Astrocyte of the spinal cord (primary cell): ENCODE measurements at places on chromosomes 7 and 10.

- DNase-seq, result no peak
These were observed 339.5 kb downstream of the WDR37 start for GRCh38 chr10:1395481-1396296.

DNA sequence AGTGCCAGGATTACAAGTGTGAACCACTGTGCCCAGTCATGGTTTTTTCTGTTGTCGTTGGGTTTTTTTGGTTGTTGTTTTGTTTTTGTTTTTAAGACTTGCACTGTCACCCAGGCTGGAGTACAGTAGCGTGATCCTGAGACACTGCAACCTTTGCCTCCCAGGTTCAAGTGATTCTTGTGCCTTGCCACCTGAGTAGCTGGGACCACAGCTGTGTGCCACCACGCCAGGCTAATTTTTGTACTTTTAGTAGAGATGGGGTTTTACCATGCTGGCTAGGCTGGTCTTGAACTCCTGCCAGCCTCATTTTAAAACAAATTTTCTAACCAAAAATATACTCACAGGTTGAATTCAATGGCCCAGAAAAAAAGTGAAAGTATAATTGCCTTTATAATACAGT lies 174.1 kb downstream of the AHR start:
- DNase-seq, result no peak

GRCh38 chr7:23235813-23236221 lies 10.8 kb upstream of the GPNMB start:
- DNase-seq, result peak; percentile 46

DNA sequence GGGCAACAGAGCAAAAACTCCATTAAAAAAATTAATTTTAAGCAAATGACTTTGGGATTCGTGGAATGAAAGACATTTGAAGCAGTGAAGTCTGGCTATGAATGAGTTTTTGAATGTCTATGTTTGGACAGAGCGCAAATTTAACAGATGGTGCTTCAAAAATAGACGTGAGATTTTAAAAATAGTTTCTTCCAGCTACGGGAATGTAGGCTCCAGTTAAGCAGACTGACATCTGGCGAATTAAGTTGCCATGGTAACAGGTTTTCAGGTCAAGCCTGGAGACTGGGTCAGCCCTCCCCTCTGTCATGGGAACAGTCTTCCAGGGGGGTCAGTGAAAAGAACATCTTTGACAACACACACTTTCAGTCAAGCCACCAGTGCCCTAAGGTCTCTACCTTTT lies 62.0 kb downstream of the MYOF start:
- no peak for DNase-seq

DNA sequence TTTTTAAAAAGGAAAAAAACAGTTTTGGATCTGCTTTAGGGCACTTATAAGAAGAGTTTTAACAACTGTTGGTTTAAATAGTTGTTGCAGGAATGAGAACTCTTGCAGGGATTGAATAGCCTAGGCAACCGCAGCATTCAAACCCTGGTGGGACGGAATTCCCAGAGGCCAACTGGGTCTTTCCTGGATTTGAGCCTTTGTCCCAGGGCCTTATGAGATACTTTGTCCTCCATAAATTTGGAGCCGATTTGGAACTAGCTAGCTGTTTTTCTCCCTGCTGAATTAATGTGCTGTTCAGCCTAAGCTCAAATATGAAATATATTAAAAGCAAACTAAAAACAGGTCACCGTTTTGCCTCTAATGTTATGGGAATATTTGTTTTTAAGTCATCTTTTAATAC lies 109.6 kb downstream of the LRMDA start:
- DNase-seq, result no peak

- no peak for DNase-seq
These were observed 1.0 kb downstream of the NPM3 start for GRCh38 chr10:101781984-101782810.

GRCh38 chr10:15843695-15844094 lies 16.6 kb downstream of the MINDY3 start:
- no peak for DNase-seq

GRCh38 chr7:84232646-84233045 lies 38.1 kb upstream of the SEMA3A start:
- DNase-seq, result peak; percentile 63

DNA sequence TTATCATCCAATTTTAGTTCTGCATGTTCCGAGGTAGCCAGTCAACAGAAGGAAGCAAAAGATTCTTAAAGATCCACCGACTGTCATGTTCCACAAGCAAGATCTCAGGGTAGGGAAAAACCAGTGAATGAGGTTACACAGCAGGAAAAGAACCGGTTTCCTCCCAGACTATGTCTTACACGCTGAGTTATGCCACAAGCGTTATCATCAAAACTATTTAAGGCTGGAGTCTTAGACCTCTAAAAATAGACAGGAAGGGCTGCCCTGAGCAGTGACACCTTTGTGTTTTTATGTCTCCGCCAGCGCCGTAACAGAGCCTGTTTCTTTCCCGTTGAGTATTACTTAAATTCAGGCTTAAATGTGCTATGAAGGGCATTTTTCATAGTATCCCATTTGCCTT lies 48.3 kb downstream of the PROSER2 start:
- DNase-seq, result peak; percentile 18

DNA sequence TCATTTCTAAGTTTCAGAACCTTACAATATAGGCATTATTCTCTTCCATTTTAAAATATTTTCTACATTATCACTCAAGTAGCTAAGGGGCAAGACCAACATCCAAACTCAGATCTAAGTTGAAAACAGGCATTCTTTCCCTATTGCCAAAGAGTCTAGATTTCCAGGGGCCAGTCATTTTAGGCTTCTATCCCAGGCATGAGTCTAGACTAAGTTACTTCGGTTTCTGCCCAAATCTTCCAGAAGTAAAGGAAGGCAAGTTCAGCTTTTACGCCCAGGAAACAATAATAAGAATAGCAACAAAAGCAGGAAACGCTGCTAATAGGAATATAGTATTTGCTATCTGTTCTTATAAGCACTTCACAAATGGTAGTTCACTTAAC lies 189.9 kb downstream of the DGKI start:
- DNase-seq, result no peak

- peak; percentile 85 for DNase-seq
These were observed 124.3 kb downstream of the CUX1 start for GRCh38 chr7:101941481-101942383.

- peak; percentile 74 for DNase-seq
These were observed 52.3 kb upstream of the DGKI start for GRCh38 chr7:137898839-137899721.

GRCh38 chr7:47978790-47979144 lies 648 bp downstream of the HUS1 start:
- DNase-seq, result no peak

- DNase-seq, result no peak
These were observed 9.1 kb downstream of the PRKG1 start for GRCh38 chr10:51083356-51083853.

DNA sequence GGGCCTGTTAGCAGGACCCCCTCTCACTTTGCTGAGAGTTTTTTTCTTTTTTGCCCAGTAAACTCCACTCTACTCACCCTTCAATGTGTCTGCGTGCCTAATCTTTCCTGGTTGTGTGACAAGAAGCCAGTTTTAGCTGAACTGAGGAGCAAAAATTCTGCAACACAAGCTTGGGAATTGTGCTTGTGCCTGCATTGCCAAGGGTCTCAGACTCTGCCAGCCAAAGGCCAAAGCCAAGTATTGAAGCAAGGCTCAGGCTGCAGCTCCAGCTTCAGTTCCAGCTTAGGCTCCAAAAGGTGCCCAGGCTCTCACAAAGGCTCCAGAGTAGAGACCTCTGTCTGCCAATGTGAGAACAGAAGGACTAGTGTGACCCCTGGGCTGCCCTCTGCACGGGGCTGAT lies 4.2 kb upstream of the CPA2 start:
- DNase-seq, result no peak

DNA sequence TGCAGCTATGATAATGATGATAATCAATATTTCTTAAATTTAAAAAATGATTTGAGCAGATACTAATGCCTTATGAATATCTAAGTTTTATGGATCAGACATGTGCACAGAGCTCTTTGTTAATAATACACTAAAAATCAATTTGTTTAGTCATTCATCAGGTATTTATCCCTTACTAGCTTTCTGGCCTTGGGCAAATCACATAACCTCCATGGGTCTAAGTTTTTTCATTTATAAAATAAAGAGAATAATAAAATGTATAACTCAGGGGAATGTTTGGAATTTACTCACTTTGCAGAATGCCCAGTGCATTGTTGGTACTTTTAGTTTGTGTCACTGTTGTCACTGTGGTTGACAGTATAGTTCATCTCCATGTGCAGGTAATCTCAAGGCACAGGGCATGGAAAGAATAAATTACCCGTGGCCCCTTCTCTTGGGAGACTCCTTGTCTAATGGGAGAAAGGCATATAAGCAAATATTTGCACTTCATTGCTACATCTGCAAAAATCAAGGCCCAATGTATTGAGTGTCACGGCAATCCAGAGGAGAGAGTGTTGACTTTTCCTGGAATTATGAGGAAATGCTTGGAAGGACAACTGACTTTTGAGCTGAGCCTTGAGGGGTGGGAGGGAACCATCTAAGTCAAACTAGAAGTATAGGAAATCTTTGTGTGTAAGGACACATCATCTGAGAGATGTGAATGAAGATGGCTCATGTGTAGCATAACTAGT lies 64.7 kb upstream of the CTTNBP2 start:
- DNase-seq, result no peak

GRCh38 chr7:20032741-20033140 lies 184.4 kb downstream of the MACC1 start:
- DNase-seq, result no peak

DNA sequence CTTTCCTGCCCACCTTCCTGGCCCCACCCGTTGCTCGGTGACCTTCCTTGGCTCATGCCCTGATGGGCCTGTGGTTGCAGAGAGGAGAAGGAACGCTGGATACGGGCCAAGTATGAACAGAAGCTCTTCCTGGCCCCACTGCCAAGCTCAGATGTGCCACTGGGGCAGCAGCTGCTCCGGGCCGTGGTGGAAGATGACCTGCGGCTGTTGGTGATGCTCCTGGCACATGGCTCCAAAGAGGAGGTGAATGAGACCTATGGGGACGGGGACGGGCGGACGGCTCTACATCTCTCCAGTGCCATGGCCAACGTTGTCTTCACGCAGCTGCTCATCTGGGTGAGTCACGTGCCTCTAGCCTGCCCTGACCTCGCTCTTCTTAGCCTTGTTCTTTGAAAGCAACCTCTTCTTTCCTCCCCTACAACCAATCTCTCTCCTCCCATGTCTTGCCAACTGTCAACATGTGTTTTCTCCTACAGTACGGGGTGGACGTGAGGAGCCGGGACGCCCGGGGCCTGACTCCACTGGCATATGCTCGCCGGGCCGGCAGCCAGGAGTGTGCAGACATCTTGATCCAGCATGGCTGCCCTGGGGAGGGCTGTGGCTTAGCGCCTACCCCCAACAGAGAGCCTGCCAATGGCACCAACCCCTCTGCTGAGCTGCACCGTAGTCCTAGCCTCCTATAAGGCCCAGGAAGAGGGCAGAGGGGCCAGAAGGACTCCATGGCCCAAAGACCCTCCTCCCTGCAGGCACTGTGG lies 24.1 kb downstream of the GBX1 start:
- no peak for DNase-seq

- DNase-seq, result no peak
These were observed 779 bp downstream of the IFIT2 start for GRCh38 chr10:89302625-89303024.

- DNase-seq, result peak; percentile 20
These were observed 765 bp downstream of the WBP1L start for GRCh38 chr10:102744374-102745051.

GRCh38 chr7:98168181-98168903 lies 42.9 kb upstream of the BHLHA15 start:
- DNase-seq, result peak; percentile 66

GRCh38 chr7:122155566-122155965 lies 11.5 kb upstream of the AASS start:
- no peak for DNase-seq

DNA sequence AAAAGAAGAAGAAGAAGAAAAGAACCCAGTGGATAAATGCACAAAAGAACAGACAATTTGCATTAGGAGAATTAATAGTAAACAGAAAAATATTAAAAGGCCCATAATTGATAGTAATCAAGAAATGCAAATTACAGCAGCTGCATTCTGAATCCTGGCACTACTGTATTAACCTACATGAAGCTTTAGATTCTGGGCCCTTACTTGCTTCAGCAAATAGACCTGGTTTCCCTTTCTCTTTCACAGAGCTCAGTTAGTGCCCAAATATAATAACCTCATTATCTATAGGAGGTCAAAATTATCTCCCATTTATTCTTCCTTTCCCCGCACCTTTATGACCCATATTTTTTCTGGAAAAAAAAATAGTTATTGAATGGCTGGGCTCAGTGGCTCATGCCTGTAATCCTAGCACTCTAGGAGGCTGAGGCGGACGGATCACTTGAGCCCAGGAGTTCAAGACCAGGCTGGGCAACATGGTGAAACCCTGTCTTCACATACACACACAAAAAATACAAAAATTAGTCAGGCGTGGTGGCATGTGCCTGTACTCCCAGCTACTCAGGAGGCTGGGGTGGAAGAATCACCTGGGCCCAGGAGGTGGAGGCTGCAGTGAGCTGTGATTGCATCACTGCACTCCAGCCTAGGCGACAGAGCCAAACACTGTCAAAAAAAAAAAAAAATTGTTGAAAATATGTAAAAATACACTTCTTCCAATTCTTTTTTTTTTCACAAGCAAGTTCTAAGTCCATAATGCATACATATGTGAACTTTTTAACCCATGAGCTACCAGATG lies 36.0 kb upstream of the PIK3AP1 start:
- no peak for DNase-seq

GRCh38 chr7:51244885-51245284 lies 71.7 kb downstream of the COBL start:
- DNase-seq, result no peak

DNA sequence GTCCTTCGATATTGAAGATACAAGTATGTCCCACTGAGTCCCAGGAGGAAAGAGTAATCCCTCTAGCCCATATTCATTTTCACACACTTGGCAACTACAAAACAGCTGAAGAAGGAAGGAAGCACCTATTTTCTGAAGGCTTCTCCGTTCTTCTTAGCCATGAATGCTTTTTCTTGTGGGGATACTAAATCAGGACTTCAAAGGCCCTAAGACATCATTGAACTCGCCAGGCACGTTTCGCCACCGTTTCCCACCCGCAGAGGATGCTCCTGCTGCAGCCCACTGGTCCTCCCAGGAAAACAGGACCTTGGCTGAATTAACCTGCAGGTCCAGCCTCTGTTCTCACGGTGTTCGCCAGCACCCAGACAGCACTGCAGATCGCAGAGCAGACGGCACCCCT lies 561.5 kb downstream of the DNAJB6 start:
- DNase-seq, result no peak

- DNase-seq, result no peak
These were observed 426.0 kb downstream of the RPS24 start for GRCh38 chr10:78459639-78460037.

- no peak for DNase-seq
These were observed 1.3 kb upstream of the TRPV6 start for GRCh38 chr7:142886866-142887265.
